ENCODE measurements at places on chromosomes 3 and 15.

DNA sequence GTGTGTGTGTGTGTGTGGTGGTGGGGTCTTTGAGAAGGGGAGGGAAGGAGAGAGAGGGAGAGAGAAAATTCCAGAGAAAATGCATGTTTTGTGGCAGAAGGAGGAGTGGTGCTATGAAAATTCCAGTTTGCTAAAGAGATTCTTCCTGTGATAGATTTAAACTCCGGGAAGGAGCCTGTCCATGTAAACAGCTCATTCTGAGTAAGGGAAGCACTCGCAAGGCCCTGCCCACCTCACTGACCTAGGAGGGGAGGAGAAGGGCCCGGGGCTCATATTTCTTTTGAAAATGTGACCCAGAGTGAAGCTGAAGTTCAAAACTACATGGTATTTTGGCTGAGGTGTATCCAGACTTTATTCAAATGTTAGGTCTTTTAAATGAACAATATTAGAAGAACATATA is 41.3 kb downstream of the ADAMTSL3 start:
- no peaks in the 10 kb centered on the region for H3K36me3 ChIP-seq
- no peaks in the 10 kb centered on the region for H3K27me3 ChIP-seq
- no peaks in the 10 kb centered on the region for H3K4me1 ChIP-seq
- DNase-seq: no peak
- H3K27ac ChIP-seq: no peak overlapping the region
- no peak overlapping the region for H3K4me3 ChIP-seq

GRCh38 chr15:38093931-38094330 is 158.7 kb upstream of the SPRED1 start:
- H3K27me3 ChIP-seq: no peaks in the 10 kb centered on the region
- no peak overlapping the region for H3K4me3 ChIP-seq
- no peak overlapping the region for H3K27ac ChIP-seq
- DNase-seq: no peak
- no peaks in the 10 kb centered on the region for H3K4me1 ChIP-seq

DNA sequence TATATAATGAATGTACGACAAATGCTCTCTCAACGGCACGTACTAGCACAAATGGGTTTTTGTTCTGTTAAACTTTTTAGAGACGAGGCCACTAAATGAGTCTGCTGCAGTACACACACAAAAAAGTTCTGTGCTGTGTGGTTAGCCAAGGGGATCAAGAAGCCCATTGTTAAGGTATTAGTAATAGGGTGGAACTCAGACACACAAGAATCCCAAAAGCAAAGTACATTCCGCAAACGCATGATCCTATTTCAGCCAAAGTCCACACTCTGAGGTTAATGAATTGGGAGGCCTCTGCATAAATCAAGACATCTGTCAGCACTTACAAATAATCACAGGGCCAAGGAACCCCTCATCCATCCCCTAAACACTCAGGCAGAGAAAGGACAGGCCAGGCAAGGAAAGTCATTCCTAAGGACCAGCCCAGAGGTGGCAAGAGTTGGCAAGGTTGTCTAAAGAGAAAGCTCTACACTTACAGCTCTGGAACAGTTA is 12.1 kb downstream of the OSBPL10 start:
- no peak overlapping the region for H3K4me3 ChIP-seq
- H3K27me3 ChIP-seq: peaks cover 39% of the 10 kb centered on the region
- H3K4me1 ChIP-seq: peaks cover 6% of the 10 kb centered on the region
- H3K27ac ChIP-seq: no peak overlapping the region

GRCh38 chr3:180073561-180073960 is 36.8 kb upstream of the PEX5L start:
- DNase-seq: no peak
- H3K27ac ChIP-seq: no peak overlapping the region
- no peak overlapping the region for H3K4me3 ChIP-seq
- H3K4me1 ChIP-seq: no peaks in the 10 kb centered on the region
- no peaks in the 10 kb centered on the region for H3K27me3 ChIP-seq
